Sigmoid colon (tissue), 7 donors: ENCODE measurements at places on chromosomes 5 and 9. TPM values are rescaled to one million over a fixed set of nuclear protein-coding genes. Genes with fewer than 3 reads are reported as not detected.

The RAB3C gene
- 2.9 TPM for total RNA-seq

The ADAMTS16 gene
- 5.3 TPM for total RNA-seq

The LMX1B gene
- total RNA-seq, result 0.55 TPM

DNA sequence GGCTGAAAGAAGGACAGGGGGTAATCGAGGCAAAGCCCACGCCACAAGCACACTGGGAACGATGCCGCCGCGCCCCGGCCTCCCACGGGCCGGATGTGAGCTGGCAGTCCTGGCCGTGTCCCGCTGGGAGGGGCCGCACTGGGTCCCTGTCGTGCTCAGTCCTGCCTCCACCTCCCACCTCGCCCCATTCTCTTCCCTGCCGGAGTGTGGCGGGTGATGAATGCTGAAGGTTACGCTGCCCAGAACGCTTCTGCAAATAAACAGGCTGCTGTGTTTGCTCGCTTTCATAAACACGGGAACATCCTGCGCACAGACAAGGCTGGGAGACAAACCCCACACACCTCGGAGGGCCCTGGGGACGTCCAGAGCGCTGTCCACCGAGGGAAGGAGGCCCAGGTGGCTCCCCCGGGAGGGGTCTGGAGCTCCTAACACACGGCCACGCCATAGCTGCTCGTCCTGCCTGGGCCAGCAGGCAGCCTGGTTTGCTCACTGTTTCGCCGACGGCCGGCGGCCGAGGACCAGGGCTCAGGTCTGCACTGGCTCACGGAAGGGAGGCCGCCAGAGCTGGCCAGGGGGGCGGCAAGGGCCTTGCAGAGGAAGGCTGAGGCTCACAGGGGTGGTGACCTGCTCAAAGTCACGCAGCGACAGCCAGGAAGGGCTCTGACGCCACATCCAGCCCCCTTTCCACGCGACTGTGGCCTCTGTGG is 2.3 kb downstream of the DNLZ start:
- no peak for DNase-seq

DNA sequence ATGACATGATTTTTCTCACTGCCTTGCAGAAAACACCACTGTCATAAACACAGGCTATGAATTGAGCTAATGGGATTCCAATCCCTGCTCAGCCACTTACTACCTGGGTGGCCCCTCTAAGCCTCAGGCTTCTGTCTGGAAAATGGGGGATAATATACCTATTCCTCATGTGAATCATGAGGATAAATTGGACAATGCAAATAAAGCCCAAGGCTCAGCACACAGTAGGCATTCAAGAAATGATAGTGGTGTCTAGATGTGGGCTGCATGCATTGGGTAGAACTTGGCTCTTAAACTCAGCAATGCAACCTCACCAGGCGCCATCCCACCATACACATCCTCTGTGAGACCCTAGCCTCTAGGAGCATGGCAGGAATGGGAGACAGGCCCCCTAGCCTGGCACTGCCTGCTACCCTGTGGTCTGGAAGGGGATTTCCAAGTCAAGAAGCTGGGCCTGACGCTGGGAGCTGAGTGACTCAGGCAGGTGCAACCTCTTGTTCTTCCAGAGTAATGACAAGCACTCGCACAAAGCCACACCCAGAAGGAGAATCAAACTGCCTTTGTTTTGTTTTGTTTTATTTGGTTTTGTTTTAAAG is 2.3 kb upstream of the TNIP1 start:
- no peak for DNase-seq

- DNase-seq, result peak; percentile 73
These were observed 15.5 kb upstream of the SLC36A3 start for GRCh38 chr5:151318850-151319732.

DNA sequence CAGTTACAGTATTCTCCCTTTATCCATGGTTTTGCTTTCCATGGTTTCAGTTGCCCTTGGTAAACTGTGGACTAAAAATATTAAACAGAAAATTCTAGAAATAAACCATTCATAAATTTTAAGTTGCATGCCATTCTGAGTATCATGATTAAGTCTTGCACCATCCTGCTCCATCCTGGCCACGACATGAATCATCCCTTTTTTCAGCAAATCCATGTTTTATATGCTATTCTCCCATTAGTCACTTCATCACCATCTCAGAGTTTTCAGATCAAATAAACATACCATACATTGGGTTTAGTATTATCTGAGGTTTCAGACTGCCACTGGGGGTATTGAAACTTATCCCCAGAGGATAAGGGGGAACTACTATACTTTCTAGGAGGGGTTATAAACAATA is 234.4 kb upstream of the ATP10B start:
- DNase-seq, result no peak

DNA sequence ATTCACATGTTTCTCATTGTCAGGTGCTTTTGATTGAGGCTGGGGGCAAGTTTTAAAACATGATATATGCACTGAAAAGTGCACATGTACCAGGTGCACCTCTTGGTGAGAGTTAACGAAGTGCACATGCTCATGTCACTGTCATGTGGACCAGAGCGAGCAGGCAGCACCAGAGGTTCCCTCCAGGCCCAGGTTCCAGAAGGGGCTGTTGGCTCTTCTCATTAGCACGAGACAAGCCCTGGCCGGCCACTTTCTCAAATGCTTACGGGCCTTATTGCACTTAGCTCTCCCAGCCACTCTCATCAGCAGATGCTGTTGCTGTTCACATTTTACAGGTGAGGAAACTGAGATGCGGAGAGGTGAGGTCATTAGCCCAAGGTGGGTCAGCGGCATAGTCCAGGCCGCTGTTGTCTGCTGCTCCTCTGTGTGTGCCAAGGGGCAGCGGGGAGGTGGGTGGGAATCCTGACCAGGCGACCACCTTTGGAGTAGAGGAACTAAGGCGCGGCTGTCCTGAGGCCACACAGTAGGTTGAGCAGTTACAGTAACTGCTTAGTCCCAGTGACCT is 27.4 kb downstream of the TENT4A start:
- DNase-seq, result peak; percentile 48

GRCh38 chr9:114905170-114905940 is 25.0 kb downstream of the TNFSF8 start:
- DNase-seq, result no peak

GRCh38 chr5:83126501-83126900 is 49.2 kb downstream of the XRCC4 start:
- no peak for DNase-seq

DNA sequence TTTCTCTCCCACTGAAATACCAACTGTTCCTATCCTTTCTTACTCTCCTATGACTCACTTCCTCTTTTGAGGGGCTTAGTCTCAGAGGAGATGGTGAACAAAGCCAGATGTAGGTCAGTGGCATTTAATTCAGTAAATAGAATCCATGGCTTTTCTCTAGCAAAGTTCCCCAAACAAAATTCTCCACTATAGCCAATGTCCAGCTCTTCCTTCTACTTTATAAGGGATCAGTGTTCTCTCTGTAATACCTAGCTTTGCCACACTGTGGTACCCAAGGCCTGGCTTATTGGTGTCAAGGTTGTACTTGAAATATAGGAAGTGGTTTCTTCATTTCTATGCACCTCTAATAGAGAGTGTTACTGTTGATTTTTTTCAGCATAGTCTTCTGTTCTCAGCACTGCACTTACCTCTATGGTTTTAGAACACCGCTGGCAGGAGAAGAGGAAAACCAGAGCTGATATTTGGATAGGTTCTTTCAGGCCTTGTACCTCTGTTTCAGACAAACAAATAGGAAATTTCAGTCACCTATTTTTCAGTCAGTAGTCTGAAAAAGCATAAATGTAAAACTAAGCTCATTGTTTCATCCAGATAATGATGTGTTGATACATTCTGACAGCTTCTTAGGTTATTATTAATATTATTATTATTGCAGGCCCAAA is 40.6 kb upstream of the ITGA2 start:
- DNase-seq, result peak; percentile 66

The PRXL2C gene
- 15.3 TPM for total RNA-seq
